ENCODE measurements at places on chromosomes 5 and 9.

DNA sequence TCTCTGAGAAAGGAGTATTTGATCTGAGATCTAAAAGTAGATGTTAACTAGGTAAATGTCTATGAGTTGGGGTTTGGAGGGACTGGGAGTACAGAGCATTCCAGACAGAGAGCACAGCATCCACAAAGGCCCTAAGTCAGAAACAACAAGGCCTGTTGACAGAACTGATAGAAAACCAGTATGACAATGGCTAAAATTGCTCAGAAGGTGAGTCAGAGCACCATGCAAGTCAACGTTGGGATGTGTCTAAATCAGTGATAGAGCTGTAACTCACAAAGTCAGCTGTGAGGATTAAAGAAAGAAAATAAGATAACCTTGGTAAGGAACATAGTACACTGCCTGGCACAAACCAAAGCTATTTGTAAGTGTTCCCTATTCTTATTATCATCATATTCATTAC, 124.0 kb downstream of the CETN3 start:
- DNase-seq: no peak

DNA sequence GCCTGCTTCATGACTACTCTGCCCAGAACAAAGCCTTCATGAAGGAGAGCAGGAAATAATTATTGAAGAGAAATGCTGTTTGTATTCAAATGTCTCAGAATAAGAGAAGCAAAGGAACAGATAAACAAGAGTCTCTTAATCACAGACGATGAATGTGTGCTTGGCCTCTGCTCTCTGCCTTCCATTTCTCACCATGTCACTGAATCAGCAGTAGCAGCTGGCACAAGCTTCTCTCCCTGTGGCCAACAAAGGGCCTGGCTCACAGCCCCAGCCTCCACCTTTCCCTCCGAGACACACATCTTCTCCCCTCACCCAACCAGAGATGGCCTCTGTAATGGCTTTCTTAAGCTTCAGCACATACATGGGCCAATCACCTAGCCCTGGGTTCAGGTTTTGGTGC, 128.1 kb upstream of the SLIT3 start:
- DNase-seq: no peak

- DNase-seq: no peak
These were observed 202.9 kb downstream of the GADD45G start for GRCh38 chr9:89807682-89808075.

DNA sequence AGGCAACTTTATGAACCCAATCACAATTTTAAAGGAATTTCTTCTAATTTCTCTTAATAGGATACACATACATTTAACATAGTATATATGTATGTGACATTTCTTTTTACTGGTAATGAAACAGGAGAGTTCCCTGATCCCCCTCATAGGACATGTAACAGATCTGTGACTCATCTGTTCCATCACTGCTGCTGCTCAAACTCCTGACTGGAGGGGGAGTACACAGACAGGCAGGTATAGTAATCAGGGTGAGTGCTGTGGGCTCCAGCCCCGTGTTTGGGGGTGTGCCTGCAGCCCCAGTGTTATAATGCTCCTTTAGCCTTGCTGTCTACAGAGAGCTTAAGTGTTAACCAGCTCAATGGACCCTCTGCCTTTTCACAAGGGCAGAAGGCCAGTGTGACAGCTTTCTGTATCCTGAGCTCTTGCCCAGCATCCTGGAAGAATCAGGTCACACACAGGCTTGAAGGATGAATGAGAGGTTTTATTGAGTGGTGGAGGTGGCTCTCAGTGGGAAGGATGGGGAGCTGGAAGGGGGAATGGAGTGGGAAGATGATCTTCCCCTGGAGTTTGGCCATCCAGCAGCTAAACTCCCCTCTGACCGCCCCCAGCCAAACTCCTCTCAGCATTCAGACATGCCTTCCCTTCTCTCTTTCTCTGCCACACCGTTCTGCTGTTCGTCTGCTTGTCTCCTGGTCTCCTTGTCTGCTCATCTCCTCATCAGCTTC, 161.3 kb downstream of the ZNF608 start:
- no peak for DNase-seq

- no peak for DNase-seq
These were observed 123.8 kb downstream of the FAM170A start for GRCh38 chr5:119752921-119753886.

DNA sequence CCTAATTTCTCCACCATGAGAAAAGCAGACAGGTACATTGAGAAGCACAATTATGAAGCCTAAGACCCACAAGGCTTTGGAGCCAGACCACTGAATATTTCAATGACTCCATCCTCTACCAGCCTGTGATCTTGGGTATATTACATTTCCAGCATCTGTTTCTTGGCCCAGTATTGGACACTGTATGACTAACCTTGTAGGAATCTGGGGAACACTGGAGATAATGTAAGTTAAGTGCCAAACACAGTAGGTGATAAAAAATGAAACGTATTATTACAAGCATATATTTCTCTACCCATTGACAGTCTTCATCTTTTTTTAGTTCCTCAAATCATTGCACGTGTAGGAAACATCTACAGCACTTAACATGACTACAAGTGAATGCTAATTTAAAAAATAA, 28.6 kb upstream of the FEM1C start:
- DNase-seq: no peak

DNA sequence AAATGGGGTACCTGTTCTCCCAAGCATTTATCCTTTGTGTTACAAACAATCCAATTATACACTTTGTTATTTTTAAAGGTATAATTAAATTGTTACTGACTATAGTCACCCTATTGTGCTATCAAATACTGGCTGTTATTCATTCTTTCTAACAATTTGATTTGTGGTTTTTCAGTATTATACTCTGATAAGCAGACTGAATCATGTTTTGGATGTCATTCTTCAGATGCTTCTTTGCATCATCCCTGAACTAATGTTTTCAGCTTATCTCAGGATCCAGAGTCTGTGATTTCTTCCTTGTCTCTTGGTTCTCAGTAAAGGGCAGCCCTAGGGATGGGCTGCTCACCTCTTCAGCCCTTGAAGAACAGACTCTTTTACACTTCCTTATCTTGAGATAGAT, 177.8 kb upstream of the SGCD start:
- no peak for DNase-seq

GRCh38 chr9:132756214-132756845, 86.1 kb downstream of the GTF3C4 start:
- no peak for DNase-seq

DNA sequence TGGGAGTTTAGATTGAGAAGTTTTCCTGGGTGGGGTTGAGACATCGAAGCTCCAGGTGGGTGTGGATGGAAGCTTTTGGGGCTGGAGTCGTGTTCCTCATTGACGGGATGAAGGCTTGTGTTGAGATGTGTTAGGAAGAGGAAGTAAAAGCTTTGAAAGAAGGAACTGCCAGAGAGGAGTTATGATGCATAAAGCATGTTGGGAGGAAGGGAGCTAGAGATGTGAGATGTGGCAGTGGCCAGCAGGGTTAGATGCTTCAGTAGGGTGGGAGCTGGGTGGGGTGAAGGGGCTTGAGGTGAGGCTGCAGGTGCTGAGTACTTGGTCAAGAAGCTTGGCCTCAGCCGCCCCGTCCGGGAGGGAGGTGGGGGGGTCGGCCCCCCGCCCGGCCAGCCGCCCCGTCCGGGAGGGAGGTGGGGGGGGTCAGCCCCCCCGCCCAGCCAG, 56.7 kb downstream of the HSPA4 start:
- no peak for DNase-seq

- no peak for DNase-seq
These were observed 42.3 kb upstream of the NEK6 start for GRCh38 chr9:124215368-124215910.

DNA sequence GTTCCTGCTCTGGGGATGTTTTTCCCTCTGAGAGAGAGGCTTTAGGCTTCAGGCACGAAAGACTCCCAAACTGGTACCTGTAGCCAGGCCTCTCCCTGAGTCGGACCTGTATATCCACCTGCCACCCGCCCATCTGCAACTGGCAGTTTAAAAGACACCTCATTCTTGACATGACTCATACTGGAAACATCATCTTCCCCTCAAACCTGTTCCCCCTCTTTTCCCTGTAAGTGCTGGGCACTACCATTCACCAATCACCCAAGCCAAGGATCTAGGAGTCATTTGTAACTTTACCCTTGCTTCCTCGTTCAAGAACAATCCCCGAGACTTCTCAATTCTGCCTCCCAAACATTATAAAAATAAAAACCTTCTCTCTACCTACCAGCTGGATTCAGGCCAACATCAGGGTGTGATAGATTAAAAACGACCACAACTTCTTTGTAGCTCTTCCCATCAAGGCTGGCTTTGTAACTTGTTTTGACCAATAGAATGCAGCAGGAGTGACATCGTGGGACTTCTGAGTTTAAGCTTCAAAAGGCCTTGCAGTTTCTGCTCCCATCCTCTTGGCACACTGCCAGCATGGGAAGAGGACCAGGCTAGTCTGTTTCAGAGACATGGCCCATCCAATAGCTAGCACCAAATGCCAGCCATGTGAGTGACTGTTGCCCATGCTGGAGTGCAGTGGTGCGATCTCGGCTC, 1.8 kb upstream of the WDR31 start:
- DNase-seq: no peak

DNA sequence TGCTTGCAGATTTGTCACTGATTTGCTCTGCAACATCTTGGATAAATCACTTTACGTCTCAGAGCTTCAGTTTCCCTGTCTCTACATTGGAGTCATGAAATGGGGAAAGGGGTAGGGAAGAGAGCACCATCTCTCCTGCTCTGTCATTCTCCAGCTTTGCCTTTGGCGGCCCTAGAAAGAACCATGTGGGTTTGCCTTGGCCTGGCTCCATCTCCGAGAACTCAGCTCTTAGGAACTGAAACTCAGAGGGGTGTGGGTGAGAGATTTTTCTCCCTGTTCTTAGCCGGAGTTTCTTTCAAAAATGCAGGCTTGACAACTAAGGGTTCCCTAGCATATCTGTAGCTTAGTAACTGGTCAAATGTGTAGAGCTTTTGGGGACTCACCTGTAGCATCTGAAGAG, 123.5 kb downstream of the SMARCA2 start:
- no peak for DNase-seq

DNA sequence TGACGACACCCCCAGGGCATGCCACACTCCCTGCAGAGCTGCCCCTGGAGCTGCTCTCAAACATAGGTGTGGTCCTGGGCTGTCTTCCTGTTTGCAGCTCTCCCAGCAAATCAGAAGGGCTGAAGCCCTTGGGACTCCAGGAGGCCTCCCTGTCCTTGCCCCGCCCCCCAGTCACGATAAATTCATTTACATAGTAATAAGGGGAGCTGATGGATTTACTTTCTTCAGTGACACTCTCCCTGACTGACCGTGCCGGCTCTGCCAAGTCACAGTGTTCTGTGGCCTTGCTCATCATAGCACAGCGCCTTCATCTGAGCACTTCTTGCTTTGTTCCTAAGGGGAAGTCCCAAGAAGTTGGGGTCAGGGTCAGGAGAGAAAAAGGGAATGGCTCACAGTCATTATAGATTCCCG, 121.4 kb downstream of the ENC1 start:
- no peak for DNase-seq

DNA sequence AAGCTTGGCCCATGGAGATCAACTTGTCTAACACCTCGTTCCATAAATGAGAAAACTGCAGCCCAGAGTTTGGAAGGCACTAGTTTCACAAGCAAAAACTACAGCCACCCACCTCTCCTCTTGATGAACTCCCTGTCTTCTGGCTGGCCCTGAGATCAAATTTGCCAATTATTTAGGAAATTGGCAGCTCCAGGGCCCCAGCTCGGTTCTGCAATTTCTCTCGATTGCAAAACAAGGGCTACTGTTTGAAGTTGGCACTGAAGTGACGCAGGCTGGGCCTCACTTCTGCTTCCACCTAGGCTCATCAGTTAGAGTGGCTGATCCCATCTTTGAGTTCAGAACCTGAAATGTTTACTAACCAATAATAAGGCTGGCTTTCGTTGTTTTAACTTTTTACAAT, 3.7 kb upstream of the GPX3 start:
- no peak for DNase-seq

GRCh38 chr9:18474783-18475182, 830 bp downstream of the ADAMTSL1 start:
- no peak for DNase-seq

DNA sequence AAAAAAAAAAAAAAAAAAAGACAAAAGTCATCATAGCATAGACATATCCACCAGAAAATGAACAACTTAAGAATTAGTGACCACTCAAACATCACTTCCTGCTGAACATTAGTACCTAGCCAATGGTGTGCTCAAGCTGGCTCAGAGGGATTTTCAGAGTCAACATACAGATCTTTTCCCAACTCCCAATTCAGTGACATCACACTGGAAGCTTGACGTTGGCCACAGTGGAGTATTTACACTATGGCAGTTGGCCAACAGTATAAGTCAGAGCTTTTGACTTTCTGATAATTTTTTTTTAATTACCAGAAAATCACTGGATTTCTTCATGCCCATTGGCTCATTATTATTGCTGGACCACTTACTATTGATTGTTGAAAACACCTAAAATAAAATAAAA, 383.5 kb downstream of the ARHGEF28 start:
- no peak for DNase-seq

- no peak for DNase-seq
These were observed 55.8 kb downstream of the NFIB start for GRCh38 chr9:14258156-14258555.

GRCh38 chr5:147303976-147304375, 69.2 kb downstream of the STK32A start:
- no peak for DNase-seq

DNA sequence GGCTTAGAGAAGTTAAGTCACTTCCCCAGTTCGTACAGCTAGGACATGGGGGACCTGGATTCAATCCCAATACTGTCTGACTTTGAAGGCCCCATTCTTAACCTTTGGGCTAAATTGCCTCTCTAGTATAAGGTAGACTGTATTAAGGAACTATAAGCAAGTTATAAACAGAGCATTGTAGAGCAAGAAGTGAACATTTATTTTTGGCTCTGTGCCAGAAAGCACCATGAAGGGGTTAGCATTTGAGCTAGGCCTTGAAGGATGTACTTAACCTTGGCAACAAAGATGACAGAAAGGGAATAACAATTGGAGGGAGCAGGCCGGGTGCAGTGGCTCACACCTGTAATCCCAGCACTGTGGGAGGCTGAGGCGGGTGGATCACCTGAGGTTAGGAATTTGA, 32.8 kb downstream of the GALNT10 start:
- DNase-seq: no peak

DNA sequence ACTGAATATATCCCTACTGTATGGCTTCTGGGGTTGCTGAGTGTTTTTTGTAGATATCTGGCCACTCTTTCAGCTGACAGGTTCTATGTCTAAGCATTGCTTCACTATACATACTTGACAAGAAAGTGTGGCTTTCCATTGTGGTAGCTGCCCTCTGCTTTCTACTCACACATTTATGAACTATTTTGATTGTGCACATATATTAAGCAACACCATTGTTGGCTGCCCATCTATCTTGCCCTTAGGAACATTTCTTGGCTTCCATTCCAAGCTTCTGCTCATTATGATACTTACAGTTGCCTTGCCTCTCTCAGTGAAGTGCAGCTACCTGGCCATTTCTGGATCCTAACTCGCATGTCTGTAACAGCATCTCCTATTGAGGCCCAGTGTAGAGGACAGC, 153.6 kb upstream of the MOCS2 start:
- no peak for DNase-seq

GRCh38 chr9:126411225-126411947, 84.8 kb downstream of the MVB12B start:
- no peak for DNase-seq

GRCh38 chr9:131098391-131099101, 2.2 kb downstream of the AIF1L start:
- DNase-seq: no peak

Measured in activated T-cell treated with anti-CD3 and anti-CD28 coated beads for 48 hours (primary cell).